ENCODE measurements at places on chromosomes 13 and 19.

GRCh38 chr13:28420704-28421103 is 74.2 kb downstream of the FLT1 start:
- no peak for DNase-seq

GRCh38 chr13:51605698-51606097 is 21.4 kb downstream of the WDFY2 start:
- no peak for DNase-seq

DNA sequence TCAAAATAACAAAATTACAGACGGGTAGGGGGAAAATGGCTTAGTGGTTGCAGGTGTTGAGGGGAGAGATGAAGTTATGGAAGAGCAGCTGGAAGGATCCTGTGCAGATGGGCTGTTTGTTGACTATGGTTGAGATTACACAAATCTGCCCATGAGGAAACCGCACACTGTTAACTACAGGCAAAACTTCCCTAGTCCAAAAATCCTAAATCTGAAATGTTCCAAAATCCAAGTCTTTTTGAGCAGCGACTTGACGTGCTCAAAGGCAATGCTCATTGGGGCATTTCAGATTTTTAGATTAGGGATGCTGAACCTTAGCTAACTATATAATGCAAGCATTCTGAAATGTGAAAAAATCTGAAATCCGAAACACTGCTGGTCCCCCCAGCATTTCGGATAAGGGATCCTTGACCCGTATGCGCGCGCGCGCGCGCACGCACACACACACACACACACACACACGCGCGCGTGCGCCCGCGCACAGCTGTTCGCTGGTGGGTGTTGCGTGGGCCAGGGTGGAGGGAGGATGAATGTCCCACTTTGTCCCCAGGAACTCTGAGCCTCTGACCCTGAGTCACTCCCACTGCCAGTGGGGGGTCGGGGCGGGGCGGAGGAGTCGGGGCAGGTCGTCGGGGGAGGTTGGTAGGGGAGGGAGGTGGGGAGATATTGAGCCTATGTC is 6.8 kb downstream of the F2RL3 start:
- no peak for DNase-seq

DNA sequence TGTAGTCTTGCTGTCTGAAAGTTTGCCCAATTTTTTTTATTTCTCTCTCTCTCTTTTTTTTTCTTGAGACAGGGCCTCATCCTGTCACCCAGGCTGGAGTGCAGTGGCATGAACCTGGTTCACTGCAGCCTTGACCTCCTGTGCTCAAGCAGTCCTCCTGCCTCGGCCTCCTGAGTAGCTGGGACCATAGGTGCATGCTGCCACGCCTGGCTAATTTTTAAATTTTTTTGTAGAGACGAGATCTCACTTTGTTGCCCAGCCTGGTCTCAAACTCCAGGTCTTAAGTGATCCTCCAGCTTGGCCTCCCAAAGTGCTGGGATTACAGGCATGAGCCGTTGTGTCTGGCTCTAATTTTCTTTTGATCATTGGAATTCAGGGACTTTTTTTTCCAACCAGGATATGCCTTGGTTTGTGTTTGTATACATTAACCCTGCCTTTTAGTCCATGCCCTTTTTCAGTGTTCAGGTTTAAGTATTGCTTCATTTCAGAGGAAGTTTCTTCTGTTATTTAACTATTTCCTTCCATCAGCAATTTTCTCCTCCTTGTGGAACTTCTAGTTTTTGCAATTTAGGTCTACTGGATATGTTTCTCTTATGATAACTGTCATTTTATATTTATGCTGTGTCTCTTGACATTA is 201.4 kb downstream of the PCCA start:
- DNase-seq = no peak

DNA sequence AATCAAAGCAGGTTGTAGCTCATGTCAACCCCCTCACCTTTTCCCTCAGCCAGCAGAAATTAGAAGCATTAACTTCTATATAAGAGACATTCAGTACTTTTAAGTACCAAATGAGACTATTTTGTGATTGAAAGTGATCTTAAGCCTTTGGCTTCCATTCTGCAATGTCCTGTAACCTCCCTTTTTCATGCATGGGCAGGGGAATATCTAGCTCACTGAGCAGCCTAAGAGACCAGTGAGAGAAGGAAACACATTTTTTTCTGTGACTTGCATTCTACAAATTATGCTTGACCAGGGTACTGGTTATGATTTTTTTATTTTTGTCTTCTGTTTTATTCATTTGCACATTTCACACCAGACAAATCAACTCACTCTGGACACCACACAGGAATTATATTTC is 369.6 kb downstream of the KCTD12 start:
- no peak for DNase-seq

- no peak for DNase-seq
Observed at GRCh38 chr13:78160793-78161192, 242.2 kb upstream of the EDNRB start.

DNA sequence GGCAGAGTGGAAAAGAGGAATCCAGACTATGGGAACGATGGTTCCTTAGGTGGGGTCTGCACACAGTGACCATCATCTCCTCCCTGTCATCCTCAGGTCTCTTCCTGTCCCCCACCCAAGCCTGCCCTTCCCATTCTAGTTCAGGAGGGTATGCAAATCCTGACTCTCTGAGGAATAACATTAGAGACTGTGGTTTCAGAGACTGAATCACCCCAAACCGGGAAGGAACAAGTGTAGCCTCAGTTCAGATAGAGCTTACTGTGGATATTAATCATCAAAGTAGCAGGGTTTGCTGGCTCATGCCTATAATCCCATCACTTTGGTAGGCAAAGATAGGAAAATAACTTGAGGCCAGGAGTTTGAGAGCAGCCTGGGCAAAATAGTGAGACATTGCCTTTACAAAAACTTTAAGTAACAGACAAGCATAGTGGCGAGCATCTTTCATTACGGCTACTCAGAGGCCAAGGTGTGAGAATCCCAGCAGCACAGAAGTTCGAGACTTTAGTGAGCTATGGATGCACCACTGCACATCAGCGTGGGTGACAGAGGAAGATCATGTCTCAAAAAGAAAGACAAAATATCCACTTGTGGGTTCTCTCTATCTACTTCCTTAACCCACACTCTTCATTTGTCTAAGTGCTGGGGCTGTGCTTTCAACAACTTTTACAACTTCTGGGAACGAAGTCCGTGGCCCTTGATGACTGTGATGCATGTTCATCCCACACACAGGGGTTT is 19.3 kb upstream of the LGALS13 start:
- DNase-seq = no peak

GRCh38 chr19:42150364-42150763 is 18.1 kb upstream of the POU2F2 start:
- no peak for DNase-seq

GRCh38 chr19:3653865-3654513 is 27.4 kb upstream of the CACTIN start:
- no peak for DNase-seq

- no peak for DNase-seq
Observed at GRCh38 chr19:39014037-39014436, 18.3 kb downstream of the FBXO27 start.

GRCh38 chr19:38003438-38004185 is 96.6 kb downstream of the SIPA1L3 start:
- no peak for DNase-seq

GRCh38 chr19:38211766-38212165 is 12.3 kb downstream of the DPF1 start:
- DNase-seq = no peak

- DNase-seq = peak; percentile 91
Observed at GRCh38 chr19:1131718-1132551, 28.1 kb downstream of the GPX4 start.

DNA sequence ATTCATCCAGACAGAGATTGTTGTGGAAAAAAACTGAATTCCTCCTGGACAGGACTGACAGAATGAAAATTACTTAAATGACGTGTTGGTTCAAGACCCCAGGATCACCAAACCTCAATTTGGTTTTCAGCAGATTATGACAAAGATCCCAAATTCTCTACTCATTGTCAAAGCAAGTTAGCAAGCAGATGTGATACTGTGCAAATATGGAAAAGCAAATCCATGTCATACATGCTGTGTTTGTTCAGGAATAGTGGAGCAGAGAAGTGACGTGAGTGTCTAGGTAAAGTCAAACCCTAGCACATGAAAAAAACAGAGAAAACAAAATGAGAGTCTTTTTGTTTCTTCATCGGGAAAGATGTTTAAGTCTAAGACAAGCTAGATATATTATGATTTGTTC is 169.2 kb upstream of the NBEA start:
- DNase-seq = no peak

DNA sequence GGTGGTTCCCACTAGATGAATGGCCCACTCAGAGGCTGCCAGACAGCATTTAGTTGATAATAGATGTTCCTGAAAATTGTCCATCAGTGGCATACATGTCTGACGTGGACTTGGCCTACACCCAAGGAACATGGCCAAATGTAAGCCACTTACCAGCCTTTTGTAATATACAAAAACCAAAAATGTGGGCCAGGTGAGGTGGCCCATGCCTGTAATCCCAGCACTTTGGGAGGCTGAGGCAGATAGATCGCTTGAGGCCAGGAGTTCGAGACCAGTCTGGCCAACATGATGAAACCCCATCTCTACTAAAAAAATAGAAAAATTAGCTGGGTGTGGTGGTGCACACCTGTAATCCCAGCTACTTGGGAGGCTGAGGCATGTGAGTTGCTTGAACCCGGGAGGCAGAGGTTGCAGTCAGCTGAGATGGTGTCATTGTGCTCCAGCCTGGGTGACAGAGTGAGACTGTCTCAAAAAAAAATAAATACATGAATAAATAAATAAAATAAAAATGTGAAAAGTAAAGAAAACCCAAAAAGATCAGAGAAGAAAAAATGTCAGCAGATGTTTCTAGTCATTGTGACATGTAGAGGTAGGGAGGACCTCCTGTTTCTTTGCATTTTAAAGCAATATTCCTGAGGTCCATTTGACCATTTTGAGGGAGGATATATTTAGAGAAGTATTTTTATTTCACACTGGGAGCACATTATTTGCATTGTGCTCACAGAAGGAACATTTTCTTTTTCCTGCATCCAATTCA is 7.1 kb upstream of the WTIP start:
- DNase-seq = no peak

DNA sequence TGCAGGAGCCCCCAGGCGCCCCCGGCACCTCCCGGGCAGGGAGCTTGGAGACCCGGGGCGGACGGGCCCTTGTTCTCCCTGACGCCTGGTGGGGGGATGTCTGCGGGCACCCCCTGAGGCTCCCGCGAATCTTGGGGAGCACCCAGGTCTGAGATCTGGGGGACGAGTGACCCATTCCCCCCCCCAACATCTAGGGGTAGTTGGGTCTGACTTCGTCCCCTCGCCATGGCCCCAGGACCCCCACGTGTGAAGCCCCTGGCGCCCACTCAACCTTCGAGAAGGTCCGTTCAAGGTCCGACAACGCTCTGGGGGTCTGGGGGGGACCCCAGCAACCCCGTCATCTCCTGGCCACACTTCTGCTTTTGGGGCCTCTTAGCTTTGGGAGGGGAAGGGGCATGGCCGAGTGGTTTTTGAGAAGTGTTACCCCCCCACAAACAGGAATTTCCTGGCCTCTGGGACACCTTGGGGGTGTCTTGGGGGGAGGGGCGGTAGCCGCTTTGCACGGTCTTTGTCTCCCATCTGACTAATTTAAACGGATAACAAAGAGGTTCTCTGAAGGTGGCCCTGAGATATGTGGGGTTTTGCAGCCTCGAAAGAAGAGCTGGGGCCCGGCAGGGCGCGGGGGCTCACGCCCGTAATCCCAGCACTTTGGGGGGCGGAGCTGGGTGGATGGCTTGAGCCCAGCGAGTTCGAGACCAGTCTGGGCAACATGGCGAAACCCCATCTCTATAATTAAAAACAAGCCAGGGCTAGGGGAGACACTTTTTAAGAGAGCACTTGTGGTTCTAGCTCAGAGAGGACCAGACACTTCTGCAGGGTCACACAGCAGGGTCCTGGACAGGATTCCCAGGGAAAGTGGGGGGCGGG is 608 bp downstream of the CNN2 start:
- no peak for DNase-seq

GRCh38 chr19:2488942-2489731 is 13.2 kb downstream of the GADD45B start:
- no peak for DNase-seq

DNA sequence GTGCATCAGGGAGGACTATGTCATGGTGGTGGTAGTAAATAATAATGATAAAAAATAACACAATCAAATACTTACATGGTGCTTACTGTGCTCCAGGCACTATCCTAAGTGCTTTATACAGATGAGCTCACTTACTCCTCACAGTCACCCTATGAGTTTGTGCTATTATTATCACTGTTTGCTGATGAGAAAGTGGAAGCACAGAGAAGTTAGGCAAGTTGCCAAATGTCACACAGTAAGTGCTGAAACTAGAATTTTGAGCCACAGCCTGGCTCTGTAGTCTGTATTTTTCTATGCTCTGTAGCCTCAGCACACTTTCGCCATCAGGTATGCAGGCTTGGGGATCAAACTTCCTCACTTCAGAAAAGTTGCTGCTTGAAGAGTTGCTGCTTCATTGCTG is 46.6 kb downstream of the HTR2A start:
- no peak for DNase-seq

- no peak for DNase-seq
Observed at GRCh38 chr13:75295201-75295600, 186.8 kb downstream of the TBC1D4 start.

- no peak for DNase-seq
Observed at GRCh38 chr19:37077501-37077933, 716 bp upstream of the ZNF420 start.

DNA sequence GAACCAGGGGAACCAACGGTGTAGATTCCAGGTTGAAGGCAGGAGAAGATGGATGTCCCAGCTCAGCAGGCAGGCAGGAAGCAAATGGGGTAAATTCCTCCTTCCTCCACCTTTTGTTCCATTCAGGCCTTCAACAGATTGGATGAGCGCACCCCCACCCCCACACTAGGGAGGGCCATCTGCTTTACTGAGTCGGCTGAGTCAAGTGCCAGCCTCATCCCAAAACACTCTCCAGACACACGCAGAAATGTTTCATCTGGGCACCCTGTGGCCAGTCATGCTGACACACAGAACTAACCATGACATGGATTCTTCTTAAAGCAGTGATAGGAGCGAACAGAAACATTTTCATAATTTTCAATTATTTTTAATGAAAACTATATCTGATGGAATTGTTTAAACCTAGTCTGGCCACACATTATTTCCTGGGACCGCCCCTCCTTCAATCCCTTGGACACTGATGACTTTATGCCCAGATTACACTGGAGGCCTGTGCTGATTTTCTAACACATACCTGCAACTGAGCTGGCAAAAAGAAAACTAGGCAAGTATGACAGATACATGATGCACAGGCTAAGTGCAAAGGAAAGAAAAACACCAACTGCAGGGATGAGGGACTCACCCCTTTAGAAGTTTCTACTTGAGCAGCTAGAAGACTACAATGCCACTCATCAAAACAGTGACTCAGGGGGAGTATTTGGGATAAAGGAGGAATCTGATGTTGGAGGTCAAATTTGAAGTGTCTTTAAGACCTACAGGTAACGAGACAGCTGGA is 154.2 kb downstream of the TNFRSF19 start:
- DNase-seq = no peak

GRCh38 chr19:13887018-13887436 is 10.1 kb downstream of the NANOS3 start:
- no peak for DNase-seq

DNA sequence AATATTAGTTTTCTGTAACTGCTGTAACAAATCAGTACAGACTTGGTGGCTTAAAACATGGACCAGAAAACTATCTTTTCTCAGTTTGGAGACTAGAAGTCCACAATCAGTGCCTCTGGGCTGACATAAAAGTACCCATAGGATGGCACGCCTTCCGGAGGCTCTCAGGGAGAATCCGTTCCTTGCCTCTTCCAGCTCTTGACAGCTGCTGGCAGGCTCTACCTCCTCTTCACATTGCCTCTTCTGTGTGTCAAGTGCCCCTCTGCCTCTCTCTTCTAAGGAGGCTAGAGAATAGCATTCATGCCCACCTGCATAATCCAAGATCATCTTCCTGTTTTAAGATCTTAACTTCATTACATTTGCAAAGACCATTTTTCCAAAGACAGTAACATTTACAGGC is 1194.2 kb downstream of the EFNB2 start:
- DNase-seq = no peak
